ENCODE measurements at places on chromosomes 2 and 18.

DNA sequence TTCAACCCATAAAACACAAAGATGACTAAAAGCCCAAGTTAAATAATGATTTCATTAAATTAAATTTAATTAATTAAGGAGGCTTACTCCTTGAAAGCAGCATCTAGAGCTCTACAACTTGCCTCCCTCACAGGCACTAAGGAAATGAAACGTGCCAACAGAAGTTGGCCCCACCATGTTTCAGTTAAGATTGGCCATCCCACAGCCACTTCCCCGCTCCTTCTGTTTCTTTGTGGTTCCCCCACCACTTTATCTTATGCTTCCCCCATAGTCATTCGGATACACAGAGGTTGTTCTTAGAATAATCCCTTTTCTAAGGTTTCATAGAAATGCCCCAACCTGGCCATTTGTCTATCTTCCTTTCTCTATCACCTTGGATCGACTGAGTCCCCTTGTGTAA lies 101.6 kb upstream of the RIOK3 start:
- DNase-seq = no peak

DNA sequence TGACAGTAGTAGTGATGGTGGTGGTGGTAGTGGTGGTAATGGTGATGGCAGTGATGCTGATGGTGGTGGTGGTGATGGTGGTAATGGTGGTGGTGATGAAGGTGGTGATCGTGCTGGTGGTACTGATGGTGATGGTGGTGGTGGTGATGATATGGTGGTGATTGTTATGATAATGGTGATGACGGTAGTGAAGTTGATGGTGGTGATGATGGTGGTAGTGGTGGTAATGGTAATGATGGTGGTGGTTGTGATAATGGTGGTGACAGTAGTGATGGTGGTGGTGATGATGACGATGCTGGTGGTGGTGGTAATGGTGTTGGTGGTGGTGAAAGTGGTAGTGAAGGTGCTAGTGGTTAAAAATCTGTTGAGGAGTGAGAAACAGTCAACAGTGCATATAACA lies 125.6 kb downstream of the AFF3 start:
- no peak for DNase-seq

GRCh38 chr2:190500054-190500502 lies 34.4 kb downstream of the NEMP2 start:
- no peak for DNase-seq

- no peak for DNase-seq
These were observed 814.9 kb upstream of the NRXN1 start for GRCh38 chr2:51846796-51847195.
